ENCODE measurements at places on chromosomes 6 and 20.

GRCh38 chr6:168232989-168233874 lies 86.3 kb downstream of the DACT2 start:
- no peak for DNase-seq

GRCh38 chr6:43860285-43860684 lies 90.3 kb downstream of the VEGFA start:
- DNase-seq: no peak

DNA sequence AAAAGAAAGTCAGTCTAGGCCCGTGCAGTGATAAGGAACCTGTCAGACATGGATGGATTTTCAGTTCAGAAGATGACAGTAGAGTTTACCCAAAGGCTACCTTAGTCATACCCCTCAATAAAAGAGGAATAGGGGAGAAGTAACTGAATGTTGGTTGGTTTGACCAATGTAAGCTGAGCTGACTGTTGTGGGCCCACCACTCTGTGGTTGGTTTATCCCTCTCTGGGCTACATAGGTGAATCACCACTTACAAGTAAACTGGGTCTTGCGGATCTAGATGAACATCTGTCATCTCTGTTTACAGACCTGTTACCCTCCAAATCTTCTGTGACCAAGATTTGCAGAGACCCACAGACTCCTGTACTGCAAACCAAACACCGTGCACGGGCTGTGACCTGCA lies 37.2 kb upstream of the MYLK2 start:
- DNase-seq: no peak

- no peak for DNase-seq
These were observed 91.7 kb downstream of the CD24 start for GRCh38 chr6:106882601-106883518.

DNA sequence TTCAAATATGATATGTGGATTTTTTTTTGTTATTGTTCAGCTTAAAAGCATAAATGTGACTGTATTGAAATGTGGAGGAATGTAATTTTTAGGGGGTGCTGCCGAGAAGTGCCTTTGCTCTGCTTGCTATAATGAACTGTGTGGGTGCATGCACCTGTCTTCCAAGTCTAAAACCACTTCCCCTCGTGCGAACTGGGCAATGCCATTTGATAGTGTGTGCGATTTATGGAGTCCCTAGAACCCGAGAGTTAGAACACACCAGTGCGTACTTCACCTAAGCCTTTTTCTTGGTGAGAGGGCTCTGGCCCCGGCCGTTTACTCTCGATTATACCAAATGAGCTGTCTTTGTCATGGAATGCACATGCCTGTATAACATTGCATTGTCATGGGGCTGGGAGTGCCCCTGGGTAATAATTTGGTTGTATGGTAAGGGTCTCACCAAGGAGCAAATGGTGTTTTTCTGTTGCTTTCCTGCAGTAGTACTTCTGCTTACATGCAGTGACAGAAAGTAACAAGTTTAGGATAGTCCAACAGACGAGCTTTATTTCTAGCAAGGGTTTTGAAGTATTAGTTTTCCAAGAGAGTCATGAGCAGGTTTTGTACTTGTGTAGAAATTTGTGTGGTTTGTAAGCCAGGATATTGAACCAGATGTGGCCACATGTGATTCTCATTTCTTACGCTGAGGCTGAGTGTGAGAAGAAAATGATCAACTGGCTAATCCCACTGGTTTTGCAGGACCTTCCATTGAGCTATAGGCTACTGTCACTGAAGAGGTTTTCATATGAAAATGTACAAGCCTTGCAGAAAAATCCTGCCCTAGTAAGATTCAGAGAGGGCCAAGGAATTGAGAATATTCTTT lies 172.4 kb downstream of the DTNBP1 start:
- no peak for DNase-seq

DNA sequence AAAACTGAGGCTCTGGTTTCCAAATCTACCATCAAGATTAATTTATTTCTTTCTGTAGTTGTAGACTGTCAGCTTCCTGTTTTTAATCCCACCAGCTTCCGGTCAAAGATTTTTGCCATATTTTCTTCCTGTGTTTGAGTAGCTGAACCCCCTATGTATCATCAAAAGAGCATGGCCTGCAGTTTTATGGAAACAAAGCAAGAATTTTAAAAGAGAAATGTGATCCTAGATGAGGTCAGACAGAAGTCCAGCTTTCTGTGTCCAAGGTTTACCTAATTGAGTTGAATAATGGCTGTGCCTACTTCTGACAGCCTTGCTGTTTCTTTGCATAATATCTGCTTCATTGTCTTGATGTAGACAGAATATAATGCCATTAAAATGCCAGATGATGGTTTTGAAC lies 163.7 kb downstream of the CARMIL1 start:
- no peak for DNase-seq

GRCh38 chr6:136401749-136402148 lies 112.1 kb upstream of the BCLAF1 start:
- no peak for DNase-seq

GRCh38 chr6:129359811-129360681 lies 349.9 kb downstream of the ARHGAP18 start:
- no peak for DNase-seq

DNA sequence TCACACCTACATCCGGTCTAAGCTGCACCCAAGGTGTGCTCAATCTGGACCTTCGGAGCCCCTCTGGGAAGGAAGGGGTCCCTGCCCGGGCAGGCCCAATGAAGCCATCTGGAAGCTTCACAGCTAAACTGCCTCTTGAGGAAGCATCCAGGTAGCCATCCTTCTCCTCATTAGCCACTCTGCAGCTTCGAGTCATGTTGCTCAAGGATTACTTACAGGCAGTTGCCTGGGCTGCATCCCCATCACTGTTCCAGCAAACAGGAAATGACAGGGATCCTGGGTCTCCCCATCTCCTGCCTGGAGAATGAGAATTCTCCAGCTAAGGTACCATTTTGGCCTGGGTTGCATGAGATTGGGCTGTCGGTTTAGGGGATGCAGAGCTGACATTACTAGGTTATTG lies 91.7 kb downstream of the ERMARD start:
- no peak for DNase-seq

DNA sequence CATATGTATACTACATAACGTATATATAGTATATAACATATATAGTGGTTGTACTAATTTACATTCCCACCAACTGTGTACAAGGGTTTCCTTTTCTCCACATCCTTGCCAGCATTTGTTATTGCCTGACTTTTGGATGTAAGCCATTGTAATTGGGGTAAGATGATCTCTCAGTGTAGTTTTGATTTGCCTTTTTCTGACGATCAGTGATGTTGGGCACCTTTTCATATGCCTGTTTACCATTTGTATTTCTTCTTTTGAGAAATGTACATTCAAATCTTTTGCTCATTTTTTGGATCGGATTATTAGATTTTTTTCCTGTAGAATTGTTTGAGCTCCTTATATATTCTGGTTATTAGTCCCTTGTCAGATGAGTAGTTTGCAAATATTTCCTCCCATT lies 11.4 kb downstream of the SYNJ2 start:
- DNase-seq: no peak

GRCh38 chr6:11669696-11670095 lies 108.9 kb downstream of the ADTRP start:
- DNase-seq: no peak

- no peak for DNase-seq
These were observed 229.1 kb downstream of the PLCB1 start for GRCh38 chr20:8361006-8361652.

- DNase-seq: no peak
These were observed 18.5 kb upstream of the ISM1 start for GRCh38 chr20:13202565-13202964.

- no peak for DNase-seq
These were observed 2.0 kb upstream of the FOXC1 start for GRCh38 chr6:1607516-1608221.

GRCh38 chr20:51831866-51832265 lies 29.5 kb upstream of the SALL4 start:
- no peak for DNase-seq

DNA sequence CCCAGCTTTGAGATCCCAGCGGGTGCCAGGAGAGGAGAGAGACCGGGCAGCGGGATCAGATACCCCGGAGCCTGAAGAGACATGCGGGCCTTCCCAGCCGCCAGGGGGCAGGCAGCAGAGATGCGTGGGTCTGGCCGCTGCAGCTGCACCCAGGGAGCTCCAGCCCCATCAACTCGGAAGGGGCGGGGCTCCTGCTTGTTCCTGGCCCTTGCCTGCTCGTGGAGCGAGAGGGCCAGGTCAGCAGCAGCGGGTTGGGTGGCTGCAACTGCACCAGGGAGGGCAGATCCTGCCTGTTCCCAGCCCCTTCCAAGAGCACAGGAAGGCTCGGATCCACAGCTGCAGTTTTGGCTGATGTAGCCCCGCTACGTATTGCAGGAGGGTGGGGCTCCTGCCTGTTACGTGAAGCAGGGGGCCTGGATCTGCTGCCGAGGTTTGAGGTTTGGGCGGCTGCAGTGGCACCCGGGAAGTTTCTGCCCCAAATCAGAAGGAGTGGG lies 532.8 kb downstream of the RFPL4B start:
- DNase-seq: no peak

DNA sequence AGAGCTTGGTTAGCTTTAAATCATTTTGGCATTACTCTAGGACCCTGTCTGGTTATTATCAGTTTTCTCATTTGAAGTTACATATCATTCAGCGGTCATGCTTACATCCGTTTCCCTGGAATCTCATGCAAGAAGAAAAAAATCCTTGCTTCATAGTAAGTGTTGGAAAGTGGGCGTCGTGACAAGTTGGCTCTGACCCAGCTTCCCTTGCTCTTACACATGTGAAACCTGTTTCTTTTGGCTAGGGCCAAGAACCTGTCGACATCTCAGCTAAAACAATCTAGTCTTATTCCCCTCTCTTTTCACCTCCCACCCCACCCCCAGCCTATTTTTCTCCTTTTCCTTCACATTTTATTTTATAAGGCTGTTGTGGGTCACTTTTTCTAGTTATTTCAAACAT lies 45.5 kb downstream of the ANKS1A start:
- no peak for DNase-seq
